ENCODE measurements at places on chromosomes 4 and X.

- no peak for DNase-seq
Observed at GRCh38 chr4:103493450-103494159, 226.2 kb downstream of the TACR3 start.

GRCh38 chrX:39957816-39958566 lies 139.8 kb downstream of the BCOR start:
- DNase-seq = peak; percentile 76

GRCh38 chr4:35884714-35885480 lies 359.4 kb downstream of the ARAP2 start:
- no peak for DNase-seq

- DNase-seq = peak; percentile 72
Observed at GRCh38 chr4:148196164-148196563, 246.1 kb downstream of the NR3C2 start.

- DNase-seq = no peak
Observed at GRCh38 chr4:186619088-186619487, 63.7 kb upstream of the MTNR1A start.

- DNase-seq = no peak
Observed at GRCh38 chr4:4502694-4503311, 39.0 kb downstream of the STX18 start.

- no peak for DNase-seq
Observed at GRCh38 chr4:150211016-150211415, 132.8 kb downstream of the DCLK2 start.

DNA sequence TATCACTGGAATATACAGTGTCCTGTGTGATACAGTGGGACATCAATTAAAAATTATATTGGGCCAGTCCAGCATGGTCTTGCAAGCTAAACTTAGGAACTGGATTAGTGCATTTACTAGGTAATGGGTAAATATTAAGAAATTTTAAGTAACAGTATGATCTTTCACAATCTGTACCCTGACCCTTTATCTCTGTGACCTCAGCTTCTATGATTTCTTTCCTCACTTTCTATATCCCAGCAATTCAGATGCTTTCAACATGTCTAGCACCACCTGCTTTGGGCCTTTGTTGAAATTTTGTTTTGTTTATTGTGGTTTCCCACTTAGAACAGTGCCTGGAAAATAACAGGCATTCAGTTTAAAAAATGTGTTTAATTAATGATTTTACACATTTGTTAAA lies 2295.4 kb downstream of the ARAP2 start:
- no peak for DNase-seq

DNA sequence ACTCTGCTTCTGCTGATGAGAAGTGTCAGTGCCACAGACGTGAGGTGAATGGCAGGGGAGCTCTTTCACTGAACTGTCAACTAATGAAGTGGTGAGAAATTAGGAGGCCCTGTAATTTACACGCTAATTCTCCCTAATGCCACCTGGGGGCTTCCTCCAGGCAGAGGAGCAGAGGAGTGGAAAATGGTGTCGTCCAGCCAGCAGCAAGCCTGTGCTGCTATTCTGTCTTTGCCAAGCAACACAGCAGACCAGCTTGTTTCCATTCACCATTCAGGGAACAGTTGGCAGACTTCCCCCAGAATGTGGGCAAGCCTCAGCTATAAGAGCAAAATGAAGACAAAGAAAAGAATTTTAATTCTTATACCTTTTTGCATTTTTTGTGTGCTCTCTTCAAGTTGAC lies 245.2 kb upstream of the TET2 start:
- DNase-seq = no peak

DNA sequence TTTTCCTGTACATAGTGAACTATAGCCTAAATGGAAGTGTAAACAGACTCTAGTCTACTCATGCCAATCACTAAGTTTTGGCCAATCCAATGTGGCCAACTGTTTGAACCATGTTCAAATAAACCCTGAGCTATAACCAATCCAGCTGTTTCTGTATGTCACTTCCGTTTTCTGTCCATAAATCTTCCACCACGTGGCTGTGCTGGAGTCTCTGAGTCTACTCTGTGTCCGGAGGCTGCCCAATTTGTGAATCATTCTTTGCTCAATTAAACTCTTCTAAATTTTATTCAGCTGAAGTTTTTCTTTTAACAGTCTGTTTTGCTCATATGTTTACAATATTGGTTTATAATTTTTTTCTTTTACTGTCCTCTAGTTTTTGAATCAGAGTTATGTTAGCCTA lies 112.3 kb upstream of the BANK1 start:
- no peak for DNase-seq

- DNase-seq = no peak
Observed at GRCh38 chr4:89134775-89135319, 23.5 kb downstream of the TIGD2 start.

DNA sequence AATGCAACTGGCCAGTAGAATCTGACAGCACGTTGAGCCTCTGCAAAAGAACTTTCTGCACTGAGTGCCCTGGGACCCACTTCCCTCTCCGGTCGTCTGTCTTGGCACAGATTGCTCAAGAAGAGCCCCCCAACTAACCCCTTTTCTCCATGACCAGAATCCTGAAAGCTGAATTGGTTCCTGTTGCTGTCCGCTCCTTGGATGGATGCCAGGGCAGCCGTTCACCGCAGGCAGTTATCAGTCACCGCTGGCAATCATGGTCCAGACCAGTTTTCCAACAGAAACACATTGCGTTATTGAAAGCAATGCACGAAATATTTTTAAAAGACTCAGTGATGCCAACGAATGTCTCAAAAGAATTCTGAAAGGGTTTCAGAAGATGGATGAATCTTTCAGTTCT lies 733.7 kb upstream of the FRG1 start:
- DNase-seq = no peak

DNA sequence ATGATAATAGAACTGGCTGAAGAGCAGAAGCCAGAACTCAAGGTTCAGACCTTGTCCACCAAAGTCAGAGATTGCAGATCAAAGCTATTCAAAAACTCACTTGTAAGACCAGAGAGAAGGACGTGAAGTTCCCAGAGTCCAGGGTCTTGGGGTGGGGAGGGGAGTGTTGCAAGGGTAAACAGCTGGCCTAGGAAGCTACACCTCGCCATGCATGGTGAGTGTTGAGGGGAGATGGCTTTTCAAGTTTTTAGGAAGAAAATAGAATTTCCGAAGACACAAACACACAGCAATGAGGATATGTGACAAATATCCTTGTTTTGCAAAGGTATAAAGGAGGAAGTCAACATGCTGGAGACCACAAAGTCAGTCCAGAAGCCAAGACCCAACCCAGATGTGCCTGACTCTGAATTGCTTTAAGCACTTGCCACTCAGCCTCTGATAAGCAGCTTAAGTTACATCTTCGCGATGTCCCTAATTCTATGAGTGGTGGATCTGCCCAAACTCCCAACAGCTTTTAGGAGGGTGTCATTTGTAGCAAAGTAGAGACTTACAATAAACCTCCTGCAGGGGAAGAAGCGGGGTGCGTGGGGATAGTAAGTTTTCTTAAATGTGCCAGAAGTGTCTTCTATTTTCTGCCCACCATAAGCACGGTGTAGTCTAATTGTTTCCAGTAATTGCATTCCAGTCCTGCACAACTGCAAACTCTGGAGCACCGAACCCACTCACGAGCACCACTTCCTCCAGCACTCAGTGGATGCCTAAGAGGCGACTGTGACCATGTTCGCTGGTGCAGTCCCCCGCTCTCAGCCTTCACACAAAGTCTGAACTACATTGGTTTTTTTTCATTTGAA lies 26.5 kb downstream of the HAND2 start:
- no peak for DNase-seq

DNA sequence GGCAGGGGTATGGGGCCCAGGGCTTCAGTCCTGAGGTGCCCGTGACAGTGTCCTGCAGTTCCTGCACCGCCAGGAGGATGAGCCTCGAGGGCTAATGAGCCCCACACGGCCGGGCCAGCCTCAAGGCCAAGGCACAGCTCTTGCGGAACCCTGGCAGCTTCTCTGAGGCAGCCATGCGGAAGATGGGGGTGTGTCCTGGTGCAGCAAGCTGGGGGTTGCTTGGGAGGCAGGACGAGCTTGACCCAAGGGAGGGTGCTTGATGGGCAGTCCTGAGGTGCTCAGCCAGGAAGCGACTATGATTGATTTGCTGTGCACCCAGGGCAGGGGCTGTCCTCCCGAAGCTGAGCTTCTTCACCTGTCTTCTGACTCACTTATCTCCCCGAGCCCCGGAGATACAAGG lies 9.1 kb upstream of the FGFR3 start:
- no peak for DNase-seq

- no peak for DNase-seq
Observed at GRCh38 chr4:74335341-74336021, 27.2 kb downstream of the EPGN start.

- DNase-seq = no peak
Observed at GRCh38 chr4:48139691-48140090, 5.6 kb upstream of the TXK start.
